ENCODE measurements at places on chromosomes 6 and 20.

DNA sequence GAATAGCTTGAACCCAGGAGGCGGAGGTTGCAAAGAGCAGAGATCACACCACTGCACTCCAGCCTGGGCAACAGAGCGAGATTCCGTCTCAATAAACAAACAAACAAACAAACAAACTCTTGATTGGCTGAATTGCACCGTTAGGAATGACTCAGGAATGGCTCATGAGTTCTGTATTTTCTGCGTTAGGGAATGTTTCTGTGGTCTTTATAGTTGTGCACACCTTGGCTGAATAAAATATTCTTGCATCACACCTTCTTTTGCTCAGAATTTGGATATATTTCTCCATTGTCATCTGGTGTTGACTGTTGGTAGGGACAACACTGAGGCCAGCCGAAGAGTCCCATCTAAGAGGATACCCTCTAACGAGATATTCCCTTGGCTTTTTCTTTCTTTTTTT, 19.6 kb upstream of the PI16 start:
- no peak for DNase-seq

DNA sequence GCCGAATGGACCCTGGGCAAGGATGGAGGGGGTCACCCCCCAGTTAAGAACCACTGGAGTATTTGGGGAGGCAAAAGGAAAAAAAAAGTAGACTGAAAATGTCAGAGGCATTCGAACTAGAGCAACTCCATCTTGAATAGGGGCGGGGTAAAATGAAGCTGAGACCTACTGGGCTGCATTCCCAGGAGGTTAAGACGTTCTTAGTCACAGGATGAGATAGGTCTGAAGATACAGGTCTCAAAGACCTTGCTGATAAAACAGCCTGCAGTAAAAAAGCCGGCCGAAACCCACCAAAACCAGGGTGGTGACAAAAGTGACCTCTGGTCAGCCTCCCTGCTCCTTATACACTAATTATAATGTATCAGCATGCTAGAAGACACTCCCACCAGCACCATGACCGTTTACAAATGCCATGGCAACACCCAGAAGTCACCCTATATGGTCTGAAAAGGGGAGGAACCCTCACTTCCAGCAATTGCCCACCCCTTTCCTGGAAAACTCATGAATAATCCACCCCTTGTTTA, 70.4 kb upstream of the KCNG1 start:
- DNase-seq, result no peak

GRCh38 chr6:137487869-137488149, 6.4 kb downstream of the OLIG3 start:
- DNase-seq, result no peak

DNA sequence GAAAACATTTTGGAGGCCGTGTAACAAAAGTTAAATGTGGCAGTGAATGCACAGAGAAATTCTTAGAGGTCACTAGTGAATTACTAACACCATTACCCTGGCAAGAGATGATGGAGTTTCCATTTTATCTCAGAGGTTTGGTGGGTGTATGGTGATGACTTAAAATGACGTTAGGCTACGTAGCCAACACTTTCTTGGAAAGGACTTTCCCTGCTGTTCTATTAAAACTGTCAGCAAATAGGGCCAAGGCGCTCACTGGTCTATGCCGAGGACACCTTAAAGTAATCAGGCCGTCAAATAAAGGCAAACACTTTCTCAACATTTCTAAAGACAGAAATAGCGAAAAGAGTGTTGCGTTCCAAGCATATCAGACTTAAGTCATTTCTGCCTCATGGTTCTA, 160.8 kb downstream of the GMPR start:
- no peak for DNase-seq

DNA sequence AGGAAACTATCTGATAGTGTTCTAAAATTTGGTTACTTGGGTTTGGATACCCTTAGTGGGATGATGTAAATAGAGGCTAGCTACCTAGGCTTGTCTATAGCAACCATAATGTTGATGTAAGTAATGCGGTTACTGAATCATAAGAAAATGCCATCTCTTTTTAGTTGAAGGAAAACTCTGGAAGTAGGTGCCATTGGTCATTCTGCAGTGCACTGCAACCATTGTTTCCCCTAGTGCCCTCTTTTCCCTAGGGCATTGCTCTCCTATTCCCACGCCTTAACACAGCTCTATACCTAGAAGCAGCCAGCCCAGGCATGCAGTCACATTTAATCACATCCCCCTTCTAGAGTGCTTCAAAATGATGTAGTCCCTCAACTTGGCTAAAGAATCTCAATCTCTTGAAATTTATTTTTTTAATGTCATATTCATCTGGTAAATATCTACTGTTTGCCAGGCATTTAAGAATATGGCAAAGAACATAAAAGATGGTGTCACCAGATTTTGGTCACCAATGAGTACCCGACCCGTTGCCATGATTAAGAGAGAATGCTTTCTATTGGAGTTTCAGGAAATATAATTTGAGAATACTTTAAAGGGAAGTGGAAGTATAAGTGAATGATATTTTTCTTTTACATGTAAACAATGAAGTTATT, 10.4 kb downstream of the LOC128125822 start:
- DNase-seq, result no peak

DNA sequence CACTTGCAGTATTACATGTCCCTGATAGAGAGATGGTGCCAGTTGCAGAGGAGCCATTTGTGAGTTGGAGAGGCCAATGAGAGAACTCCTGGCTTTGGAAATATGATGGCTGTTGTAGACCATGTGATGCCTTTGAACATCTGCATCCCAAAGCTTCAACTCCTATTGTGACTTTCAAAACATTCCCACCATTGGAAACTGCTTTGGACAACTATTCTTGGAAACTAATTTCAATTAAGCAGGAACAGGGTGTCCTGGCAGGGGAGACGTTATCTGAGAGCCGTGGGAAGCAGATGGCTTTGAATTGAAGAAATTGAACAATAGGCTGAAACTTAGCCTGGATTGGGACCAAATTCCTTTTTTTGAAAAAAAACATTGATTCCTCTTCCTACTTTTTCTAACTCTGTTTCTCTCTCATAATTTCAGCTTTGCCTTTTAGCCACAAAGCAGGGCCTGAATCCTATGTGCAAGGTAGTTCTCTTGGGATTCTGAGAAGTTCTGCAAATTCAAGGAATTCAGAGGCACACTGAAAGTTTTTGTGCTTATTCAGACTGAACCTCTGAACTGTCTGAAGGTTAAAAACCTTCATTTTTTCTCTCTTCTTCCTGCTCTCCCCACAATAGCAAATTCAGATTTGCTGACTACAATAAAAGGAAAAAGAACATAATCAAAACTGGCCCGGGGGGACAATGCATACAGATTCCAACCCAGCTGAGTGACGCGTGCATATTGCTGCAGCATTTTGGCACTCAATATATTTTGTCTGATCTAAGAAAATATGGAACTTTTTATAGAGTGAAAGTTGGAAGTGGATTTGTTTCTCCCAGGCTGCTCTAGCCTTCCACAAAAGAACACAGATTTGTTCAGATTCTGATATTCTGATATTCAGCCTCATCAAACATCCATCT, 720.4 kb upstream of the CHD6 start:
- no peak for DNase-seq

DNA sequence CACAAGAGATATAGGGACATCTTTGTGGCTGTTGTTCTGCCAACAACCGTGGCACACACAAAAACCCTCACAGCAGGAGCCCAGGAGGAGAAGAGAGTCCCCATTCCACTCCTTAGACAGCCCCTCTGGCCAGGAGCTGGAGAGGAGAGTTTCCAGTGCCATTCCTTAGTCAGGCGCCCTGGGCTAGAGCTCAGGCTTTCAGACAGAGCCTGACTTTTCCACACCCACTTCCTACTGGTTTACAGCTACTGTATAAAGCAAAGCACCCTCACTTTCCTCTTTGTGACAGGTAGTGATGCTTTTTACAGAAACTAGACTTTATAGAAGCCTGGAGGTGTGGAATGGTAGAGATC, 145.9 kb downstream of the SYCP2 start:
- DNase-seq, result no peak

DNA sequence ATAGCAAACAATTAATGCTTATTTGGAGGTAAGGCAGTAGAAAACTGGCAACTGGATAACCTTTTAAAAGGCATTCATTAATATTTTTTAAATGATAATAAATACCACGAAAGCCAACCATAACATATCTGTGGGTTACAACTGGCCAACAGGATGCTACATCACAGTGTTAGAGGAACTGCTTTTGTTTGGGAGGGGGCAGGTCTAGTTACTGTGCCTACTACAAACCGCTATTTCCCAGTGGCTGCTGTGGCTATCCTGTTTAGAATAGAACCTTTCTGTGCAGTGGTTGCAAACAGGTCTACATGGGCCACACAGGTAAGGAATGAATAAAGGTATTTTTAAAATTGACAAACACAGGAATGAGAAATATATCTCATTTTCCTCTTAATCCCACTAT, 976 bp downstream of the PIGT start:
- DNase-seq, result no peak

- no peak for DNase-seq
Measured at GRCh38 chr6:166569206-166569605, 17.3 kb downstream of the RAMACL start.

DNA sequence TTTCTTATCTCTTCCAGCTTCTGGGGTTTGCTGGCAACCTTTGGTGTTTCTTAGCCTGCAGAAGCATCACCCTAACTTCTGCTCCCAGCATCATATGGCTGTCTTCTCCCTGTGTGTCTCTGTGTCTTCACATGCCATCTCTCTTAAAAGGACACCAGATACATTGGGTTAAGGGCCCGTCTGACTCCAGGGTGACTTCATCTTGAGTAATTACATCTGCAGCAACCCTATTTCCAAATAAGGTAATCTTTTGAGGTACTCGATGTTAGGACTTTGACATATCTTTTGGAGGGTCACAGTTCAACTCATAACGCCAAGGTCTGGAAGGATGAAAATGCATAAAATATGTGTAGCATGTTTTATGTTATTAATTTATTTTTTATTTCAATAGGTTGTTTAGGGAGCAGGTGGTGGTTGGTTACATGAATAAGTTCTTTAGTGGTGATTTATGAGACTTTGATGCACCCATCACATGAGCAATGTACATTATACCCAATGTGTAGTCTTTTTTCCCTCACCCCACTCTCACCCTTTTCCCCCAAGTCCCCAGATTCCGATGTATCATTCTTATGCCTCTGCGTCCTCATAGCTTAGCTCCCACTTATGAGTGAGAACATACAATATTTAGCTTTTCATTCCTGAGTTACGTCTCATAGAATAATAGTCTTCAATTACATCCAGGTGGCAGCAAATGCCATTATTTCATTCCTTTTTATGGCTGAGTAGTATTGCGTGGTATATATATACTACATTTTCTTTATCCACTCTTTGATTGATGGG, 131.1 kb downstream of the TBXT start:
- no peak for DNase-seq

DNA sequence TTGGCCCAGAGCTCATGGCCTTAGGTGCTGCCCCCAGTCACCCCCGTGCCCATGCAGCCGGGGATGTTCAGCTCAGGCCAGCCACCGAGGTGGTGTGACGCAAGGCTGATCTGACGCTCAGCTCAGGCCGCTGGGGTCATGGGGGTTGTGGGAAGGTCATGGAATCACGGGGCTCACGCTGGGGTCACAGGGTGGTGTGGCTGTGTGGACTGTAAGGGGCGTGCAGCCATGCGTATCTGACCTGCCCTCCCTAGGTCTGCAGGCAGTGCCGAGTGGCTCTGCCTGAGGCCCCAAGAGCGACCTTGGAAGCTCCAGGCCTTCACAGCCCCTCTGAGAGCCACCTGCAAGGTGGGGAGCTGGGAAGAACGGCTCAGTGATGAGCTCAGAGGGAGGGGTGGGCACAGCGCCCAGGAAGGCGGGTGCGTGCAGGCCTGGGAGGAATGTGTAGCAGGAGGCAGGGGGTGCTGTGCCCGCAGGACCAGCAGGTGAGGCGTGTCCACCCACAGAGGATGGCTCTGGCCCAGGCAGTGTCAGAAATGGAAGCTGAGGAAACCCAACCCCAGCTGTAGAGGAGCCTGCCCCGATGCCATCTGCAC, 27.8 kb downstream of the CHRNA4 start:
- DNase-seq, result no peak

DNA sequence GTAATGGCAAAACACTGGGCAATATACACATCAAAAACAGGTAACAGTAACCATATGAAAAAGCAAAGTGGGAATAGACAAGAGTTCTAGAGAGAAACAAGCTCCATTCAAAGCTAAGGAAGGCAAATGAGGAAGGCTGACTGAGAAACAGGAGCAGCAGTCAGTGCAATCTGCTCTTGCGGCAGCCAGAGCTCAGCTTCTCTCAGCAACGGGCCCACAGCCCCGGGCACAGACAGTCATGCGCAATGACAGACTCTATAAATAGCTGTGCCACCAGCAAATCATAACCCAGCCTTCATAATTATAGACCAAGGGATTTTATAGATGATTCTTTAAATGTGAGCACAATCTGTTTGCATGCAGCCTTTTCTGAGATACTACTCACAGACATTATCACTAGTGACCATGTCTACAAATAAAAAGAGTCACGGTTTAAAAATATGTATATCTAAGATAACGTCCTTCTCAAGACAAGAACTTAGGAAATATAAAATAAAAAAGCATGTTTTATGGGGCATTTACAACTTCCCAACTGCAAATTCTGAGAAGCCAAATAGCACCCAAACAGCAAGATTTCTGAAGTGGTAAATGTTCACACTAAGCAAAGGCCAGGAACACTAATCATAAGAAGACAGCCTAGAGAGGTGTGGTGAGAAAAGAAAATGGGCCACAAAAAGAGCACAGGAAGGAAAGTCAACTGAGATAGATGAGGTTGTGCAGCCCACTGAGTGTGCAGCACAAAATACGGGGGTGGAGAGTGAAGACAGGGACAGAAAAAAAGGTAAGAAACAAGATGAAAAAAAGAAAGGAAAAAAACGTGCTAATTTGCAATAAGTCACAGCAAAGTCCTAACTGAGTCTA, 39.9 kb upstream of the BEND6 start:
- DNase-seq, result no peak

DNA sequence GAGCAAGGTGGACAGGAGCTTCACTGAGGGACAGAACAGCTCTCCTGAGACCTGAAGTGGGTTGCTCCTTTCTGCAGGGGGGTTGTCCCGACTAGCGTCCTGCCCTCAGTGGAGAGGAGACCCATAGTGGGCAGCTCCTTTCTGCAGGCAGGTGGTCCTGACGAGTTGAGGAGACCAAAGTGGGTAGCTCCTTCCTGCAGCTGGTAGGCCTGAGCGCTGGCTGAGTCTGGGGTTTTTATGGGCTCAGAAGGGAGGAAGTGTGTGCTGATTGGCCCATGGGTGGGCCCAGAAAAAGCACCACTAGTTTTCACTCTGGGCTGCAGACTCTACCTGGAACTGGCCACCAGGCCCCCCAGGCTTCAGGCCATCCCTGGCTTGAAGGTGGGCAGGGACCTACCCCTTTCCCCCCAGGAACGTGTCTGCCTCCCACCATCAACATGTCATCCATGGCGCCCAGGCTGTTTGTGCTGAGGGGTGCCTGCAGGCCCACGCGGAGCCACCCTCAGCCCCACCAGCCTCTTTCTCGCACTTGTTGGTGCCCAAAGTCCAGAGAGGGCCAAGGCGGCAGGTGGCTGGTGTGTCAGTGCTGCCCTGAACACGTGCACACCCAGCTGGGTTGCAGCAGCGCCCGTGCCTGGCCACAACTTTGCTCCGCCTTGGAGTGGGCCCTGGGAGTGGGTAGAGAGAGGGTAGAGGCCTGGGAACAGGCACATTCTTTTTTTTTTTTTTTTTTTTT, 1.6 kb upstream of the DEK start:
- no peak for DNase-seq

GRCh38 chr6:52840763-52841585, at the start of gene GSTA5:
GSTA5 (minus strand) TSS chr6:52840813.
- no peak for DNase-seq

GRCh38 chr6:21595285-21596144, 2.0 kb downstream of the SOX4 start:
- peak; percentile 17 for DNase-seq

GRCh38 chr20:59120919-59121318, 42.7 kb upstream of the ZNF831 start:
- DNase-seq, result no peak

GRCh38 chr6:13445005-13445743, 42.2 kb downstream of the GFOD1 start:
- DNase-seq, result peak; percentile 39

Measured in stimulated activated CD4-positive, alpha-beta T cell treated with anti-CD3 and anti-CD28 coated beads, Interleukin-4, amount 100 ng/mL, for 1 hour (primary cell).